ENCODE measurements at places on chromosomes 12 and 14. TPM values are rescaled to one million over a fixed set of nuclear protein-coding genes. Genes with fewer than 3 reads are reported as not detected.
A peak's percentile ranks its signal among the peaks of the same experiment; 100 is the strongest.

The LRP1-AS gene
- total RNA-seq = not detected

DNA sequence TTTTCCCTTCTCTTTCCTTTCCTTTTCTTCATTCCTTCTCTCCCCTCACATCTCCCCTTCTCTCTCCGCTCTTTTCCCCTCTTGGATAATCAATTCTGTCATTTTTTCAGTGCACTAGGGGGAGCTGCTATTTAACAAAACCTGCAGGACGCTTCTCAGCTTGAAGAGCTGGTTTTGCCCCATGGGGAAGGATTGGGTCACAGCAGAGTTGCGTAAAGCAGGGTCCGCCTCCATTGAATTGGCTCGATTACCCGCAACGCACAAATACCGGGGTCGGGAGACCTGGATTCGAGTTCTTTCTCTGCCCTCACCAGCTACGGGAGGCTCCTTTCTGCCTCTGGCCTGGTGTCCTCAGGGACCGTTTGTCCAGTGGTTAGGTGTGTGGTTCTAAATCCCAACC is 42.1 kb upstream of the CHGA start:
- peak; percentile 20 for DNase-seq

DNA sequence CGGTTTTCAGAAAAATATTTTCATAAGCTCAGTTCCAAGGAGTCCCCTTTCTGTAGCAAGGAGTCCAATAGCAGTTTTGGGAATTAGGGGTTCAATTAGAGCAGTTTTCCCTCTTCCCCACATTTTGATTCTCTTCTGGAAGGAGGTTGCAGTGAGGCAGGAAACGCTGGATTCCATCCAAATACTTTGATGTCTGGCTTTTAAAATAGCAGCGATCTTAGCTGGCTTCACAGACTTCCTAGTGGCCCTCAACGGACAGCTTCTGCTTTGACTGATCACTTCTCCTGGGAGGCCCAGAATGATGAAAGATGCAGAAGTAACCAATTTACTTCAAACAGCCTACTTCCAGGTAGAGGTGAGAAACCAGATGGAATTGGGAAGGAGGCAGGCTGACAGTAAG is 63.1 kb downstream of the C12orf75 start:
- DNase-seq = peak; percentile 65

GRCh38 chr12:25557830-25558436 is 4.8 kb upstream of the LMNTD1 start:
- peak; percentile 42 for DNase-seq

GRCh38 chr12:52602552-52602951 is 1.3 kb upstream of the KRT72 start:
- DNase-seq = no peak

- no peak for DNase-seq
Observed at GRCh38 chr12:116196226-116196625, 81.3 kb downstream of the MED13L start.

Measured in endothelial cell of umbilical vein (primary cell).